Activated CD4-positive, alpha-beta T cell treated with anti-CD3 and anti-CD28 coated beads, Interleukin-2, amount 10 ng/mL, durations not matched to agents 7 days and 5 days (primary cell): ENCODE measurements at places on chromosomes 11 and 22. TPM values are rescaled to one million over a fixed set of nuclear protein-coding genes. Genes with fewer than 3 reads are reported as not detected.

GRCh38 chr11:67632175-67632981 lies 2.6 kb upstream of the NUDT8 start:
- H3K36me3 ChIP-seq = no peaks in the 10 kb centered on the region
- peaks cover 25% of the 10 kb centered on the region for H3K4me1 ChIP-seq
- H3K27me3 ChIP-seq = no peaks in the 10 kb centered on the region
- peak overlapping the region; percentile 46 for H3K4me3 ChIP-seq
- no peak for DNase-seq
- H3K27ac ChIP-seq = no peak overlapping the region

DNA sequence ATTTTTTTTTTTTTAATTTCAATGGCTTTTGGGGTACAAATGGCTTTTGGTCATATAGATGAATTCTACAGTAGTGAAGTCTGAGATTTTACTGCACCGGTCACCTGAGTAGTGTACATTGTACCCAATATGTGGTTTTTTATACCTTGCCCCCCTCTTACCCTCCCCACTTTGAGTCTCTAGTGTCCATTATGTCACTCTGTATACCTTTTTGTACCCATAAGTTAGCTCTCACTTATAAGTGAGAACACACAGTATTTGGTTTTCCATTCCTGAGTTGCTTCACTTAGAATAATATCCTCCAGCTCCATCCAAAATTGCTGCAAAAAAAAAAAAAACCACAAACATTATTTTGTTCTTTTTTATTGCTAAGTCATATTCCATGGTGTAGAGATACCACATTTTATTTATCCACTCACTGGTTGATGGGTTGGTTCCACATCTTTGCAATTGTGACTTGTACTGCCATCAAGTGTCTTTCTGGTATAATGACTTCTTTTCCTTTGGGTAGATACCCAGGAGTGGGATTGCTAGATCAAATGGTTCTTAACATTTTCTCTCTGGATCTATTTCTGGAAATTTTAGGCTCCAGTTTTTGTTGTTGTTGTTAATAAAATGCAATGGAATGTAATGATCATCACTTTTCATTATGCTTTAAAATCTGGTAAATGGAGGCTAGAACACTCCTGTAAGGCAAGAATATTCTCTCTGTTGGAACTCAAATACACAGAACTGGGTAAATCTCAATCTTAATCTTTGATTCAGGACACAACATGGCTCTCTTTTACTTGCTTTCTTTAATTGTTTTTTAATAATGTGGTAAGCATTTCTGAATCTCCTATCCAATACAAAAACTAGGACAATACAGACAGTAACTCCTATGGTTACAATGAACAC lies 10.3 kb downstream of the NEAT1 start:
- no peaks in the 10 kb centered on the region for H3K27me3 ChIP-seq
- peaks cover 62% of the 10 kb centered on the region for H3K36me3 ChIP-seq
- peak overlapping the region; percentile 61 for H3K27ac ChIP-seq
- H3K4me1 ChIP-seq = peaks cover 83% of the 10 kb centered on the region
- H3K4me3 ChIP-seq = no peak overlapping the region

DNA sequence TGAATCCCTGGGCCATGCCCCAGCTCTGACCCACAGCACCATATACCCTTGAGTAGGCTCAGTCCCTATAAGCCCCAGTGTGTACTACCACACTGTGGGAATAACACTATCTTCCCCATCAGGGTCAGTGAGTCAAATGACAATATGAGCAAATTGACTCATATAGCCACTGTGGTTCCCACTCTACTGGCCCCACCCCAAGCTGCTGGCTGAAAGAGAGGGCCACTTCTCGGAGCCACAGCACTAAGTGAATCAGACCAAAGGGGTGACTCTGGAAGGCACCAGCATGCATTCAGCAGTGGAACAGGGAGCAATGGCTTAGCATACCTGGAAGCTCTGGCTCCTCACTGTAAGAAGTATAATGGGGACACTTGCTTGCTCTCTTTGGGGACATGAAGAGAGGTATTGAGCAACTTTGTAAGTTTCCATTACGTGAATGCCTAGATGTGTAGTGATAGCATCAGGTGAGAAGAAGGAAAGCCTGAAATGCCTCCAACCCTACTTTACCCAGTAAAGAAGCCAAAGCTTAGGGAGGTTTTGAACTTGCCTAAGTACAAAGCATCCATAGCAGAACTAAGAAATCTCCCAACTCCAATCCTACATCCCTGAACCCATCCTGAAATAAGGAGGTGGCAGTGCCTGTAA lies 13.5 kb downstream of the CD59 start:
- peak overlapping the region; percentile 32 for H3K27ac ChIP-seq
- H3K4me3 ChIP-seq = no peak overlapping the region
- DNase-seq = no peak

DNA sequence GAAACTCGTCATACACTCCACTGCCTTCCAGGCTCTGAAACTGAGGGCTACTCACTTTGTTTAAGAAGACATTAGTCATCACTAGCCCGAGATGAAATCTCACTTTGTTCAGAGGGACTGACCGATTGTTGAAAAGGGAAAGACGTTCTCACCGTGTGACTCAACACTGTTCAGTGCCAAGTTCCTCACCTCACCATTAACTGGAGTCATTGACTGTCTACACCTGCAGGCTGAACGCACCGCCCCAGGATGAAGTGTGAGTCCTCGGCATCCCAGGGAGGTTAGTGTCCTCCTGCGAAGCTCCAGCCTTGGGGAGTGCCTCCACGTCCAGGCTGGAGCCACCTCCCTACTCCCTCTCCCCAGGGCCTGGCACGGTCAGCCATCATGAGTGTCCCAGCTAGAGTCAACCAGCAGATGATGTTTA lies 30.4 kb downstream of the FADD start:
- H3K27me3 ChIP-seq = peaks cover 2% of the 10 kb centered on the region
- no peak overlapping the region for H3K27ac ChIP-seq
- H3K36me3 ChIP-seq = no peaks in the 10 kb centered on the region
- no peak overlapping the region for H3K4me3 ChIP-seq

- H3K36me3 ChIP-seq = no peaks in the 10 kb centered on the region
- peaks cover 16% of the 10 kb centered on the region for H3K27me3 ChIP-seq
Measured at GRCh38 chr11:102007567-102008437, 39.4 kb upstream of the CFAP300 start.

GRCh38 chr22:23184100-23184763 lies 3.9 kb downstream of the BCR start:
- peaks cover 40% of the 10 kb centered on the region for H3K36me3 ChIP-seq
- H3K27me3 ChIP-seq = no peaks in the 10 kb centered on the region
- peak overlapping the region; percentile 81 for H3K4me3 ChIP-seq
- H3K4me1 ChIP-seq = peaks cover 55% of the 10 kb centered on the region
- H3K27ac ChIP-seq = peak overlapping the region; percentile 66

DNA sequence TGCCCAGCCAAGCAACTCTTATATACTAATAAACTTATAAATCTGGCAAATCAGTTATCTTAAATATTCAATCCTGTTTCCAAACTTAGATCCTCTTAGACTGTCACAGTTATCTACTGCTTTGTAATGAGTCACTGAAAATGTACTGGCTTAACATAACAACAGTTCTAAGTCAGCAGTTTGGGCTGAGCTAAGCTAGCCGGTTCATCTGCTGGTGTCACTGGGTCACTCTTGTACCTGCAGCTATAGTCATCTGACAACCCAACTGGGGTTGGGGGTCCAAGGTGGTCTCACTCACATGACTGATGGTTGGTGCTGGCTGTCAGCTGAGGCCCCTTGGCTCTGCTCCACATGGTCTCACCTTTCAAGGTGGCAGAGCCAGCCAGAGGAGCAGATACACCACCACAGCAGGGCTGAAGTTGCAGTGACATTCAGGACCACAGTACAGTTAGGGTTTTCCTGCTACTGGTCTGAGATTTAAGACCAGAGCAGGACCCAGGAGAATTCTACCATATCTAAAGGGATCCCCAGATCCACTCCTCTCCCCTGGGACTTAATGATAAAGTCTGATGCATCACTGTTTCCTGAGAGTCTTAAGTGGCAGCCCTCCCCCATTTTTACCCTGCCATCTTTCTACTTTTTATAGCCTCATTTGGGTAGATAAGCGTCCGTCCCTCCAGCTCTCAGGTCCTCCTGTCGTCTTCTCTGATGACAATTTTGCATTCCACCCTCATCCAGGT lies 7.9 kb upstream of the MACROD1 start:
- no peak for DNase-seq
- H3K27me3 ChIP-seq = no peaks in the 10 kb centered on the region
- peaks cover 23% of the 10 kb centered on the region for H3K4me1 ChIP-seq
- no peak overlapping the region for H3K4me3 ChIP-seq
- no peak overlapping the region for H3K27ac ChIP-seq

DNA sequence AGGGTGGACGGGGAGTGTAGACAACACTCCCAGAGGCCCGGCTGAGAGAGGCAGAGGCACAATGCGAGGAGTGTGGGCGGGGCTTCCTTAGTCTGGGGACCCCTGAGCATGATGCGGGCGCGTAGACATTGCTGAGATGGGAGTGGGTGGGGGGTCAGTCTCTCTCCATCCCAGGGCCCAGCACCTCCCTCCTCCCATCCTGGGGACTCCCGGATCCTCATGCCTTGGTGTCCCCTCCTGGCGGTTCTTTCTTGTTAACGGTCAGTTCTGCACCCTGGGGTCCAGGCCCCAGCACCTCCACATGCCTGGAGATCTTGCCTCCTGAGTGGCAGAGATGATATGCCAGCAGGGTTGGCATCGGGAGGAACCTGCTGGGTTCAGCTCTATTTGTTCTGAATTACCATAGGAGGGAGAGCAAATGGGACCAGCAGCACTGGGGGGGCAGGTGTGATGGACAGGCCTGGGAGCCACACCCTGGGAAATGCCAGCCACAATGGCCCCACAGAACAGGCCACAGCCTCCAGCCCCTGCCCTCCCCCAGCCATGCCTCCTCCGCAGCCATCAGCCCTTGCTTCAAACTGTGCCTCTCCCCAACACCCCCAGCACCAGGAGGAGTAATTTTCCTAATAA lies 55.7 kb downstream of the RTL6 start:
- no peak overlapping the region for H3K4me3 ChIP-seq
- DNase-seq = no peak
- H3K27ac ChIP-seq = no peak overlapping the region

DNA sequence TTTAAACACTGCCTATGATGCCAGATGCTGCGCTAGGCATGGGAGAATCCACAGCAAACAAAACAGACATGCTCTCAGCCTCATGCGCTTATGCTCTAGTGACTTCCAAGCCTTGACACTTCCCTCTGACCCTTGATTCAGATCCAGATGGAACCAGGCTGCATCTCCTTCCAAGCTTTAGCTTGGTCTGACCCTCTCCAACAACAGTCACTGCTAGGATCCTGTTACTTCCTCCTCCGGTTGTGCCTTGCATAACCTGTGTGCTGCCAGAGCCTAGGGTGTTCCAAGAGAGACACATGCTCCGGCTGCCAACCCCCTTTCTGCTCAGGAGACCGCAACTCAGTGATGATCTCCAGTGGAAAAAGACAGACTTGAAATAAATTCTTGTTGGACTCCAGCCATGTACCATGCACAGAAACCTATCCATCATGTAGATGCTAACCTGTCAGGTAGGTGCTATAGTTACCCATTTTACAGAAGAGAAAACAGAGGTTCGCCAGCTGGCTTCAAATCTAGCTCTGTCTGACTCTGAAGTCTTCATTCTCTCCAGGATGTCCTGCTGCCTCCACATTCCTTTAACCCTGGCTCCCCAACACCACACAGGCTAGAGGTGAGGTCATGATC lies 136.3 kb upstream of the TEAD1 start:
- no peak overlapping the region for H3K4me3 ChIP-seq
- no peaks in the 10 kb centered on the region for H3K36me3 ChIP-seq
- DNase-seq = no peak
- H3K27ac ChIP-seq = no peak overlapping the region
- H3K27me3 ChIP-seq = peaks cover 3% of the 10 kb centered on the region

DNA sequence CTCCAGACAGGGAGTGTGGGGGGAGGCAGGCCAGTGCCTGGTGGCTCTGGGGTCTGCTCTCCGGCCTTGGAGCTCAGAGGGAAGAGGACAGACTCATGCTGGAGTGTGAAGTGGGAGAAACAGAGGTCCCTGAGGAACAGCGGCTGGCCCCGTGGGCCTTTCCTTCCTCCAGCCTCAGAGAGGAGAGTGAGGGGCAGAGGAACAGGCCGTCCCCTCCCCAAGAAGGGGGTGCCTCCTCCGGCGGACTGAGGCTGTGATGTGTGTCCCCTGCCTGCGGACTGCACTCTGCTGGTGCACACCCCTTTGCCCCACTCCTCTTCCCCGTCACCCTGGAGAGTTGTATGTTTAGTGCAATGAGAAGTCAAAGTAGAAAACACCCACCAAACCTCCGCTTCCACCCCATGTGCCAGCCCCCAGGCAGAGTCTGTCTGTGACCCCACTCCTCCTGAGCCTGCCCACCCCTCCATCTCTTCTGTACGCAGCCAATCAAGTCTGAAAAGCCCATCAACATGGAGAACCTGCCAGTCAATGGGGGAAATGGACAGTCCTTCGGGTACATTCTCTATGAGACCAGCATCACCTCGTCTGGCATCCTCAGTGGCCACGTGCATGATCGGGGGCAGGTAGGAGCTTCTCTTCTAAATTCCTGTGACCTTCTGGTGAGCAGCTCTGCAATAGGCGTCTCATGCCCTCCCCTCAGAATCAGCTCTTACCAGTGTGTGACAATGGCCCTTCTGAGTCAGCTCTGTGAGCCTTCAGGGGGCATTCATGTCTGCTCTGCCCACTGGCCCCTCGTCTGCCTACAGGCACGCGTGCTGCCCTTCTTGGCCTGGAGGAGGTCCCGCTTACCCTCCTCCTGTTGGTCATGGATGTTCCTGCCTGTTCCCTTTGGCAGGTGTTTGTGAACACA lies 39.0 kb downstream of the GLB1L2 start:
- no peaks in the 10 kb centered on the region for H3K36me3 ChIP-seq
- H3K27ac ChIP-seq = no peak overlapping the region
- H3K4me1 ChIP-seq = no peaks in the 10 kb centered on the region
- DNase-seq = no peak

- H3K4me3 ChIP-seq = no peak overlapping the region
- H3K4me1 ChIP-seq = peaks cover 18% of the 10 kb centered on the region
- no peaks in the 10 kb centered on the region for H3K27me3 ChIP-seq
- no peak for DNase-seq
Measured at GRCh38 chr22:25051073-25051472, 98.6 kb downstream of the KIAA1671 start.

- DNase-seq = no peak
- H3K4me1 ChIP-seq = no peaks in the 10 kb centered on the region
- H3K27ac ChIP-seq = no peak overlapping the region
- no peaks in the 10 kb centered on the region for H3K27me3 ChIP-seq
Measured at GRCh38 chr22:35681454-35682052, 33.3 kb downstream of the APOL6 start.

DNA sequence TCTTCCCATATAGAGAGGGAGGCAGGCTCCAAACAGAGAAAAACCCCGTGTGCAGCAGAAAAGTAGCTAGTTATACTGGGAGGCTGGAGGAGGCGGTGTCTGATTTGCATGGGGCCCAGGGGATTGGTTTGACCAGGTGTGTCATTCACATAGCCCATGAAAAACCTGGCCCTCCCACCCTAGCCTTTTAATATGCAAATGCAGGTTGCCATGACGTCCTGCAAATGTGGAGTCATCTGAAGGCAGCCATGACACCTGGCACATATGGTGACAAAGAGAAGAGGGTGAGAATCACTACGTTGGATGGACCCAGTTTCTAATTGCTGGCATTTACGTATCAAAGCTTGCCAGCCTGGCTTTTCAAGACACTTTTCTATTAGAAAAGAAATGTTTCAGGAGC lies 57.8 kb downstream of the FAM181B start:
- H3K36me3 ChIP-seq = no peaks in the 10 kb centered on the region
- DNase-seq = no peak
- H3K4me1 ChIP-seq = no peaks in the 10 kb centered on the region
- no peak overlapping the region for H3K4me3 ChIP-seq
- H3K27me3 ChIP-seq = peaks cover 6% of the 10 kb centered on the region
- no peak overlapping the region for H3K27ac ChIP-seq

The CRYAB gene
- not detected for total RNA-seq

The RFPL3 gene
- not detected for total RNA-seq

The CFL1 gene
- total RNA-seq = 1,543 TPM

The RBMXL2 gene
- not detected for total RNA-seq

The CASP12 gene
- total RNA-seq = not detected

The NLRP14 gene
- not detected for total RNA-seq
